ENCODE measurements at places on chromosomes 13 and 19.

DNA sequence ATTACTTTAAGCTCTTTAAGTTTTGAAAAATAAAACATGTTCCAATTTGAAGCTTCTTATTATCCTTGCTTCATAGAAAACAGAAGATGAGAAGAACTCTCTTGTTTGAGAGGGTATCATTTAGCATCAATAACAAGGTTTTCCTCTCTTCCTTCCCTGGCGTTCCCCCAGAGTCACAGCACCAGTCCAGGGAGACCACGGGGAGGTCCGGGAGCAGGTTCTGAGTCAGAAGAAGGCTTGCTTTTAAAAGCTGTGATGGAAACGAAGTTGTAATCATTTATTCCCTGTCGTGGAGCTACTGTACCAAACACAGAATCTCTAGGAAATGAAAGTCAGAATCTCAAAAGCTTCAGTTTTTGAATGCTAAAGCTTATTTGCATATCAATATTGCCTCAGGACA is 174.0 kb upstream of the LSM14A start:
- no peak for DNase-seq

- DNase-seq = no peak
Measured at GRCh38 chr19:48569814-48570213, 17.8 kb downstream of the SULT2B1 start.

DNA sequence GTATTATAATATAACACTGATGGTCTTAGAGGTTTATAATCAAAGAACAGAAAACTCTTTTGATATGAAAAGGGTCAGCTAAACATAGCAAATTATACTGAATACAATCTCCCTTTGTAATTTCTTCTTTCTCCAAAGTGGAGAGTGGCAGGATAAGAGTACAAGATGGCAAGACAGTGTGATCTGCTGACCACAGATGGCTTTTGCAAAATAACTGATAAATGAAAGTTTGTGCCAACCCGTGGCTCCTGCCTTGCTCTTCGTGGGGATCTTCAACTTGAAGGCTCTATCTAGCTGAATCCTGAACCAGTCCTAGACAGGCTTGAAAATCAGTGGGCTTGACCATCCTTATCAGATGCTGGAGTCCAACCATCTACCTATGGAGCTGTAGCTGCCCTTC is 185.7 kb downstream of the VWA8 start:
- DNase-seq = no peak

DNA sequence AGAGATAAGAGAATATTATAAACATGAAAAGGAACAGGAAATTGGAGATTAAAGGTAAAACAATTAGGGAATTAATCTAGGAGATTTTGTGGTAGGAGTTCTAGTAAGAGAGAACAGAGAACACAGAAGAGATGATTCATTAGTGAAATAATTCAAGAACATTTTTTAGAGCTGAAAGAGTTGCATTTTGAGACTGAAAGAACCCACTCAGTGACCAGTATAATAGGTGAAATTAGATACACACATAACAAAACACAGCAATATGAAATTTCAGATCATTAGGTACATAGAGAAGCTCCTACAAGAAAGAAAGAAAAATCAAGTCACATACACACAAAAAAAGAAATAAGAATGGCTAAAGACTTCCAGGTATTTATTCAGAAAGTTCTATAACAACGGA is 144.0 kb downstream of the CYSLTR2 start:
- no peak for DNase-seq

DNA sequence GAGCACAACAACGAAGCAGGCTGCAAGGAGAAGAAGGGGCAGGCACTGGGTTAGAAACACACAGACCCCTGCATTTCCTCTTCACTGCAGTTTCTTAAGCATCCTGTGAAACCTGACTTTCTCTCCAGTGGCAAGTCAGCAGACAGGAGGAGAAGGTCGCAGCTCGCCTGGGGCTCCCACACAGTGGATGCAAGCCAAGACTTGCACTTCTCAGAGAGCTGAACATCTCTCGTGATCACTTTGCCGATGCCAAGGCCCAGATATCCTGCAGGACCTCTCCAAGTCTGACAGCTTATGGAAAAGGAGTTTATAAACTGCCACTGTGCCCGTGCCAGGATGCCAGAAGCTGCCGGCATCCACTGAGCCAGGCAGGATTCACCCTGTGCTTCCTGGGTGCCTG is 18.4 kb downstream of the TMEM272 start:
- DNase-seq = no peak
